ENCODE measurements at places on chromosomes 16 and 17. TPM values are rescaled to one million over a fixed set of nuclear protein-coding genes. Genes with fewer than 3 reads are reported as not detected.

- DNase-seq: no peak
Measured at GRCh38 chr16:5925850-5926249, 828.3 kb upstream of the EEF2KMT start.

TSPAN10 gene
- total RNA-seq: not detected

DNAI2 gene
- not detected for total RNA-seq

NPIPB9 gene
- 2.4 TPM for total RNA-seq

DNA sequence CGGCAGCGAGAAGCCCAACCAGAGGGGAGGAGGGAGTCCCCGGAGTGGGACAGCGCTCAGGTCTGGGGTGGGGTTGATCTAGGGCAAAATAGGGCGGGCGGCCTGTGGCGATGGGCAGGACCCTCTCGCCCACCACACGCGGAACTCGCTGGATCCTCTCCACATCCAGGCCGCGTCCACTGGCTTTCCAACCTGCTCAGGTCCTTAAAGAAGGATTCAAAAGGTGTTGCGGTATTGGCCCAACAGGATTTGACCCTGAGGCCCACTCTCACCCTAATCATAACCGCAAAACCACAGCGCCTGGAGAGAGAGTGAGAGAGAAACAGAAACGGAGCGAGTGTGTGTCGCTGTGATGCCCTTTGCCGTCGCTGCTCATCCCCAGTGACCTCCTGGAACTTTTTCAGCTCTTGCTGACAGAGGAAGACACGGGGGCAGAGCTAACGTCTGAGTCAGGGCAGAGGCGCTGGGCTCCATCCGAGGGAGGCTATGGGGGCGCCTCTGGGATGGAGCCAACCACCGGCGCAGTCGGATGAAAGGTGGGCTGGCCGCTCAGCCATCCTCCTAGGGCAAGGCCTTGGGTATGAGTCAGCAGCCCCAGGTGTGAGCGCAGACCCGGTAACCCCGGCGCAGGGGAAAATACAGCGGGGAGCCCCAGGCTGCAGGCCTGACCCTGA, 16.7 kb upstream of the OR1F1 start:
- DNase-seq: no peak

KRTAP4-6 gene
- total RNA-seq: not detected

DNA sequence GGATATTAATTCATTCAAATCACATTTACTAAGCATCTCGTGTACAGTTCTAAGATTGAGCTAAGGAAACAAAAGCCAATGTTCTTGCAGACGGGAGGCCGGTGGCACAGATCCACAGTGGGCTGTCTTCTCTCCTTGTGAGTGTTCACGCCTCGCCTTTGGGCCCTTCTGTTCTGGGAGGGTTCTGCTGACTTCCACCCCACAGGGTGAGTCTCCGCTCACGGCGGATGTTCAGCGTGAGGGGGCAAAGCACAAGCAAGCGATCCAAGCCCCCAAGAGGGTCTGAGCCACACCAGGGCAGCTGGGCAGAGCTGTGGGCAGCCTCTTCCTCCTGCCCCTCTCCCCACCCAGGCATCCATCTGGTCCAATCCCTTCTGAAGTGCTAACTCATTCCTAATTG, 84.3 kb upstream of the DOC2B start:
- DNase-seq: no peak

DNA sequence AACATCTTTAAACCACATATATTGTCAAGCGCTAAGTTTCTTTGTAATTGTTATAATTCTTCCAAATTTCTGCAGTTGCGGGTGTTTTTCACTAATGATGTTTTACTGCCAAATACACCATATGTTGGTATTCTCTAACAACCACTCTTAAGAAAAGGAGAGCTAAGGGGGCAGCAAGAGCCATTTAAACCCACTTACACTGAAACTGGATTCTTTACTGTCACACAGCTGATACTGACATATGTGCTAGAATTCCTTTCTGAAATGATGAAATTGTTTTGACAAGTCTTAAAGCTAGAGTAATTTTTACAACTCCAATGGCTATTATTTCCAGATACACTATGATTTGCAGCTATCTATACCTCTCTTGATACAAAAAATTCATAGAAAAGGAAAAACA, 483.1 kb downstream of the CDH11 start:
- DNase-seq: no peak

- DNase-seq: no peak
Measured at GRCh38 chr16:79067600-79067999, 532.9 kb downstream of the MAF start.
